ENCODE measurements at places on chromosomes 12 and 14.

DNA sequence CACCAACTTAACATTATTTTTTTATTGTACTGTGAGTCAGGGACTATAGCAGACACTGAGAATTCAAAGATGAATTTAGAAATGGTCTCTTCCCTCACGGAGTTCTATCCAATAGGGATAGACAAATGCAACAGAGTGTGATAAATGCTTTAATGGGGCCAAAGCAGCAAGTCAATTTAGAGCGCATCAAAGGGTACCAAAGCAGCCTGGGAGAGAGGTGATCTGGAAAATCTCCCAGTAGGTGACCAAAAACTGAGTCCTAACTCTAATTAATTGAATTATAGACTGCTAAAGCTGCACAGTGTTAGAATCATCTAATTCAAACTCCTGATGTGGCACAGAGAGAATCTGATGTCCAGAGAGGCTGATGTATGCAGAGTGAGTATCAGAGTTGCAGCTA lies 2.6 kb downstream of the LIN7A start:
- no peak for DNase-seq

DNA sequence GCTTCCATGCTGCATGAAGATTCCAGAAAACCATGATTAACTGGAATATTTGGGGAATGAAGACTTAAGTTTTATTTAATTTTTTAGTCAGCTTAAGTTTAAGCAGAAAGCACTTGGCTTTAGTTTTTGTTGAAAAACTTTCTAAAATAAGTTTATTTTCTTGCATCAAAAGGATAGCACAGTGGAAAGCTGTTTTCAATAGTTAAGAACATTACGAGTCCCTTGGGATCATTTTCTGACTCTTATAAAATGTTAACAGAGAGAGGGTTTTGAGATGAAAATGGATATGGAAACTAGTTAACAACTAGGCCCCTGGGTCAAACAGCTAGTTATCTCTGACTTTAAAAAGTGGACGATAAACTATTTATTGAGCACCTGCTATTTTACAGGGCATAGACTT lies 181.9 kb upstream of the SLC38A2 start:
- no peak for DNase-seq

DNA sequence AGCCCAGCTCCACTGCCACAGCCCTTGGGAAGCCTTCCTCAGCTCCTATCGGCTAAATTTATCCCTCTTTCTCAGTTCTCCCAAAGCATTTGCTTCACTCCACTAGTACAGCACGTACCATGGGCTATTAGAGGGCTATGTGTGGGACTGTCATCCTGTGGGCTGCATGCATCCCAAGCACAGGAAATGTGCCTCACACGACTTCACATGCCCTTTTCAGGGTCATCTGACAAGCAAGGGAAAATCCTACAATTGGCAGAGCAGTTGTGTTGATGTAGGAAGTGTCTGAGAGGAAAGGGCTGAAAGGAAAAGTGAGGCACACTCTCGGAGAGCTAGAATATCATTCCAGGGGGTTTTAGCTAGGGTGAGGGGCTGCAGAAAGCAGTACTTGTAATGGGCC lies 47.6 kb downstream of the NINJ2 start:
- DNase-seq, result no peak

DNA sequence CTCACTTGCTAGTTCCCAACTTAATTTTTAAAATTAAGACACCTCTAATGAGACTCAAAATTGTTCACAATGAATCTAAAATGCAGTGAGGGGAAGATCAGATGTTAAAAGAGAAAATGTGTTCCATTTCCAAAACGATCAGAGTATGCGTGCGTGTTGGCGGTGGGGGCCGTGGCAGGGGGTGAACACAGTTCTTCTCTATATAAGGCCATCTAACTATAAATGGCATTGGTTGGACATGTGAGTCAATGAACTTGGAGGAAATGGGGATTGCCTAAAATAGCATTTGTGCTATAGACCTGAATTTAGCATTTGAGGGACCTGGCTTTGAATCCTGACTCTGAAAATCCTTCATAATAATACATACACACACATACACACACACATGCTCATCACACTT lies 149.4 kb downstream of the FOXN3 start:
- DNase-seq, result no peak

DNA sequence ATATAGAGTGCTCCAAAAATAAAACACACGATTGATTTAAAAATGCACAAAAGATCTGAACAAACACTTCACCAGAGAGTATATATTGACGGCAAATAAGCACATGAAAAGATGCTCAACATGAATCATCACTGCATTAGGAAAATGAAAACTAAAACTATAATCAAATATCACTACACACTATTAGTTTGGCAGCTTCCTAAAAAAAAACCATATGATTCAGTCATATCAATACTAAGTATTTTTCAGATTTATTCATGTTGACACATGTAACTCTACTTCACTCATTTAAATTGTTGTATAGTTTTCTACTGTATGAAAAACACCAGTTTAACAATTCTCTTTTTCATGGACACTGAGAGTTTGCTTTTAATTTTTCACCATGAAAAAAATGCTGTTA lies 41.6 kb downstream of the EXOC5 start:
- no peak for DNase-seq

DNA sequence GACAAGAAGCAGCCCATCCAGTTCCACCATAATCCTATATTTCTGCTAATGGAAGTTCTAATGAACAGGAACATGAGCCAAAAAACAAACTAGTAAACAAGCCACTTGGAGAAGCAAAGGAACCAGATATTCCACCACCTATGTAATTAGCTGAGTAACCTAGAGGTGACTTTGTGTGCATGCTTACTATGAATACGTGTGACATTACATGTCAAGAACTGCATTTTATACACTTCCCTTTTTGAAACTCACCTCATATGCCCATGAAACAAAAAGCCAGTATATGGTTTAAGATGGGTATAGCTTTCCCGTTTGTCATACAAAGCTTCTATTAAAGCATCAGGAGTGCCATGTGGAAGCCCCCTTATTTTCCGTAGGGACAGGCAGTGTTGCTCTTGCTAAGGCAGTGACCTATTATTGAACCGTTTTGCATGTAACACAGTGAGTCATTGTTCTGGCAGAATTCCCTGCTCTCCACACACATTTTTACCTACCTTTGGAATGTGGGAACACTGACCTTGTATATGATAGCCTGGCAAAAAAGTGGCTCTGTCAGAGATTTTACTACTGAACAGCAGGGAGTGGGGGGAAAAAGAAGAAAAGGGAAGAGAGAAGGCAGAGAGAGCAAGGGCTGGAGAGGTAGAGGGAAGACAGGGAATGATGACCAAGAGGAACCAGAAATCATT lies 34.8 kb upstream of the FRMD6 start:
- DNase-seq, result no peak
